GM23338 (cell line): ENCODE measurements at places on chromosomes 6 and 20. TPM values are rescaled to one million over a fixed set of nuclear protein-coding genes. Genes with fewer than 3 reads are reported as not detected.

The SPATA25 gene
- polyA plus RNA-seq: 0.50 TPM in 1 of 2 replicates, not detected in the other

The FGD2 gene
- polyA plus RNA-seq: 0.13 and 0.16 TPM in 2 replicates

The GSTA2 gene
- not detected in 2 replicates for polyA plus RNA-seq

The GCNT2 gene
- 27.2 and 28.3 TPM in 2 replicates for polyA plus RNA-seq

The ZBTB46 gene
- polyA plus RNA-seq: 3.2 TPM in 2 replicates

The KHDC1L gene
- polyA plus RNA-seq: not detected in 2 replicates

The LTB gene
- 0.83 and 1.7 TPM in 2 replicates for polyA plus RNA-seq

The C2 gene
- polyA plus RNA-seq: 0.16 and 0.23 TPM in 2 replicates

The PIGT gene
- 48.2 and 48.4 TPM in 2 replicates for polyA plus RNA-seq

The ERVFRD-1 gene
- 0.06 and 0.28 TPM in 2 replicates for polyA plus RNA-seq

The AIF1 gene
- 33.7 and 36.2 TPM in 2 replicates for polyA plus RNA-seq

- peak; percentile 39 for DNase-seq
Measured at GRCh38 chr6:106411643-106412200, 51.2 kb downstream of the CRYBG1 start.

DNA sequence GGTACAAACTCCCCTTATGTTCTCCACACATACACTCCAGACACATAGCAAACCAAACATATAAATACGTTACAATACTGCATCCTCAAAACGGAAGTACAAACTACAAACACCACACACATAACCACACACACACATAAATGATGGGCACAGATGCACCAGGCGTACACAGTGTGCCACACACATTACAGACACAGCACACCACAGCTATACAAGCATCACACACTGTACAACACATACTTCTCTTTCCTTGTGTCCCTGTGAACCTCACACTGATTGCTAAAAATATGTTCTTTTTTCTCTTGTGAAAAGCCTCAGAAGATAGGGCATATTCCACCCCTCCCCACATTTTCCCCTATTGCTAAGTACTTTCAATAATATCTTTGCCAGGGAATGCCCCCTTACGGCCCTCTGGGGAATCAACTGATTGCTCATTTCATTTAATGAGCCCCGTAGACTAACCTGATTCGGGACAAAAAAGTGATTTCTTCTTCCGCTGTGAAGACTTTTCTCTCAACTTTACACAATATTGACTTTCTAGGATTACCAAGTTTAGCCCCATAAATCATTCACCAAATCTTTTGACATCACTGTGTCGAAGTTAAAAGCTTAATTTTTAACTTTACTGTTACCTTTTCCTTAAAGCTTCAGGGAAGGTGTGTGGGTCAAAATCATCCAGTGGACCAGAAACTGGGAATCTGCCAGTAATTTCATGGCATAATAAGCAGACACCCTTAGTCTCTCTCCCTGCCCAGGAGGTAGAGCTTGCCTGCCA lies at the start of gene SLC17A1:
SLC17A1 (minus strand) TSS at position 521 of the 775 bp plus-strand sequence. CDS start 1,495 bp downstream, outside the sequence.
- no peak for DNase-seq

GRCh38 chr6:84977363-84977705 lies 212.9 kb upstream of the TBX18 start:
- DNase-seq: no peak

- DNase-seq: no peak
Measured at GRCh38 chr20:49880177-49880576, 35.2 kb downstream of the SPATA2 start.

- no peak for DNase-seq
Measured at GRCh38 chr6:157497579-157497978, 116.6 kb downstream of the ZDHHC14 start.

GRCh38 chr6:33632558-33633039 lies 11.5 kb downstream of the ITPR3 start:
- peak; percentile 95 for DNase-seq

GRCh38 chr6:129194306-129194941 lies 311.5 kb downstream of the LAMA2 start:
- no peak for DNase-seq

GRCh38 chr6:36038120-36038876 lies 10.7 kb downstream of the MAPK14 start:
- no peak for DNase-seq

DNA sequence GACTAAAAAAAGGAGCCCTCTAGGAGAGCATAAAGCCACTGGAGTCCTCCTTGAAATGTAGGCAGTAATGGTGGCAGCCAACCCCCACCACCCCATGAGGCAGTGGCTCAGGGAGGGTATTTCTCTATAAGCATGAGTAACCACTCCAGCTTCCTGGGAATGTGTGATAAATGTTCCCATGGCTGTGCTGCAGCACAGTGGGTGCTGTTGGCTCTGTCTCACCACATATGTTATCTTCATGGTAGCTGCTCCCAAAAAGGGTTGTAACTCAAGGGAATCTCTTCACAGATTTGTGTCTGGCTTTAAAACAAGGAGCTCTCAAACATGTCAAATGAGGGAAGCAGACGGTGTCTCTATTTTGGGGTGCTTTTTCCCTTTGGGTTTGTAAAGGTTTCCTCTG lies 7.5 kb upstream of the PHACTR1 start:
- no peak for DNase-seq

DNA sequence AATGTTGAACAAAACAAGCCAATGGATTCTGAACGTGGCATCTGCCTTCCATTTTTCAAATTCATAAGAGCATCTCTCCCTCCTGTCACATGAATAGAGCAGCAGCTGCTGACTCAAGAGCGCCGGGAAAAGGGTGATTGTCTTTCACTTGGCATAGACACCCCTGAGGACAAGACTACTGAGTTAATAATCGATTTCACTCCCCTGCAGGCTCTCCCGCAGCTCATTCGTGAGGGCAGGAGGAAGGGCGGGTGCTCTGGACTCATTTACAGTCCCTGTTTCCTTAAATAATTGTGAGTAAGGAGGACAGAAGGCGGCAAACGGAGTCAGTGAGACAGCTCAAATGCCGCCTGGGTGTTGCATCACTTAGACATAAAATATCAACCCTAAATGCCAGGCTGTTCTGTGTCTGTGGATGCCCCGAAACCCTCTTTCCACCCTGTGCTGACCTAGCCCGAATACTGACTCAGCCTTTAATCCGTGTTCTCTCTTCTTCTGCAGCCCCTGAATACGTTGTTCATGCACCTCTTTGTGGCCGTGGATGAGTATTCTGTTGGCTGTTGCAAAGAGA lies 21.6 kb downstream of the CFAP61 start:
- DNase-seq: no peak

DNA sequence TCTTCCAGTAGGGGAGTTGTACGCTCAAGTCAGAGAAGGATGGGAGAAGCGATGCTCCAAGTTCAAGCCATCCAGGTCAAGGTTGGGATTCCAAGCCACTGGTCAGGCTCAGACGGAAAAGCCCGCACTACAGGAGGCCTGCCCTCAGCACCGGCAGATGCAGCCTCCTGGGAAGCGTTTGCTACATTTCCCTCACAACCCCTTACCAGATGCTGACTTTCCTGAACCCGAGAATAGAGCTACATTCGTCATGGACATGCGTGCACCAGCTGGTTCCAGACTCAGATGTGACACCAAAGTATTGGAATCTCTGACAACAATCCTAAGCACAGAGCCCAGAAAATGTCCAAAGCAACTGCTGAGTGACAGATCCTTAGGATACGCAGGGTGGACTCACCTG lies 174.8 kb downstream of the SASH1 start:
- DNase-seq: no peak

- peak; percentile 80 for DNase-seq
Measured at GRCh38 chr20:23245553-23246181, 104.9 kb upstream of the NXT1 start.

- no peak for DNase-seq
Measured at GRCh38 chr6:38022688-38023087, 203.2 kb downstream of the ZFAND3 start.

GRCh38 chr6:36633370-36633769 lies 39.2 kb downstream of the SRSF3 start:
- DNase-seq: no peak

GRCh38 chr6:149268768-149269167 lies 48.7 kb upstream of the TAB2 start:
- no peak for DNase-seq

DNA sequence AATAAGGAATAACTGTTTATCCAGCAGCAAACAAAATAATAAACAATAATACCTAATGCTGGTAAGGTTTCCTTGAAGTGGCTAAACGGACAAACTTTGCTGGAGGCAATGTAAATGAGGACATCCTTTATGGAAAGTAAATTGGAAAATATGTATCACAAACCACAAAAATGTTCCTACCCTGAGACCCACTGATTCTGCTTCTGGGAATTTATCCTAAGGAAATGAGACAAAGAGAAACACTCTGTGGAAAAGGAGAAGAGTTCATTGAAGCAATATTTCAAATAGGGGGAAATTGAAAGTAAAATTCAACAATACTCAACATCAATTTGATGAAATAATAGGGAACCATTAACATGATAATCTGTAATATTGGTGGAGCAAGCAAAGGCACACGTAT lies 37.9 kb downstream of the MAFB start:
- no peak for DNase-seq

DNA sequence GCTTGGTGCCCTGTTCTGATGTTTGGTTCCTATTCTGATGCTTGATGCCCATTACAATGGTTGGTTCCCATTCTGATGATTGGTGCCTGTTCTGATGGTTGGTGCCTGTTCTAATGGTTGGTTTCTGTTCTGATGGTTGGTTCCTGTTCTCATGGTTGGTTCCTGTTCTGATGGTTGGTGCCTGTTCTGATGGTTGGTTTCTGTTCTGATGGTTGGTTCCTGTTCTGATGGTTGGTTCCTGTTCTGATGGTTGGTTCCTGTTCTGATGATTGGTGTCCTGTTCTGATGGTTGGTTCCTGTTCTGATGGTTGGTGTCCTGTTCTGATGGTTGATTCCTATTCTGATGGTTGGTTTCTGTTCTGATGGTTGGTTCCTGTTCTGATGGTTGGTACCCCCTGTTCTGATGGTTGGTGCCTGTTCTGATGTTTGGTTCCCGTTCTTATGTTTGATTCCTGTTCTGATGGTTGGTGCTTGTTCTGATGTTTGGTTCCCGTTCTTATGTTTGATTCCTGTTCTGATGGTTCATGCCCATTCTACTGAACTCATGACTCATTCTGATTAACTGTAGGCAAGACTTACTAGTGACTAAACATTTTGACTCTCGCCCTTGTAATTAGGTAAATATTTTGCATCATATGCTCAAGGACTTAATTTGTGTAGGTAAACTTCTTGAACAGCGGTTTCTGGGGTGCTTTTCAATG lies 146.2 kb downstream of the DLL1 start:
- DNase-seq: no peak

GRCh38 chr20:50585214-50585613 lies 75.0 kb downstream of the PTPN1 start:
- DNase-seq: no peak

GRCh38 chr20:47418069-47418757 lies 61.7 kb upstream of the ZMYND8 start:
- no peak for DNase-seq

GRCh38 chr20:47686545-47686944 lies 98.7 kb downstream of the SULF2 start:
- no peak for DNase-seq

GRCh38 chr6:102717737-102718456 lies 1324.4 kb downstream of the GRIK2 start:
- DNase-seq: peak; percentile 18
